HTR-8/SVneo (cell line): ENCODE measurements at places on chromosomes 2 and 18.
A peak's percentile ranks its signal among the peaks of the same experiment; 100 is the strongest.

GRCh38 chr2:219280651-219281050 is 1.5 kb downstream of the DNAJB2 start:
- no peak for DNase-seq

- DNase-seq, result no peak
These were observed 203.8 kb downstream of the PLCL1 start for GRCh38 chr2:198008230-198008629.

GRCh38 chr2:42754776-42755140 is 9.2 kb downstream of the OXER1 start:
- DNase-seq, result no peak

DNA sequence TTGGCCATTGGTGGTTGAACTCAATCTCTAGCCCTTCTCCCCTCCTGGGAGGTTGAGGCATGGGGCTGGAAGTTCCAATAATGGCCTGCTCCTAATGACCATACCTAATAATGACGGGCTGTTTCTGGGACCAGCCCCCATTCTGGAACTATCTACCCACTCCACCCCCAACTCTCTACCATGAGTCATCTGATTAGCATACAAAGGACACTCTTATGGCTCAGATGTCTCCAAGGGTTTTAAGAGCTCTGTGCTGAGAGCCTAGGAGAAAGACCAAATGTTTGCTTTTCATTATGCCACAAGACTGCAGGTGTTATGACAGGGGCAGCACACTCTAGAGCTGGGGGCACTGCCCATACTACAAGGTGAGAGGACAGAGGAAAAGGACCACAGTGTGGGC is 137.0 kb upstream of the NCKAP5 start:
- no peak for DNase-seq

- no peak for DNase-seq
These were observed 388.1 kb downstream of the PTPRM start for GRCh38 chr18:7955175-7955574.

- no peak for DNase-seq
These were observed 446.7 kb downstream of the SETBP1 start for GRCh38 chr18:45127405-45127804.

GRCh38 chr2:23404426-23404825 is 19.4 kb downstream of the KLHL29 start:
- peak; percentile 75 for DNase-seq

GRCh38 chr2:28325173-28325566 is 67.5 kb upstream of the FOSL2 start:
- no peak for DNase-seq

GRCh38 chr18:28855989-28856388 is 679.1 kb upstream of the CDH2 start:
- DNase-seq, result no peak

- DNase-seq, result no peak
These were observed 1752.4 kb upstream of the CELF4 start for GRCh38 chr18:39318008-39318407.

GRCh38 chr2:160417745-160418397 is 75.7 kb downstream of the RBMS1 start:
- peak; percentile 59 for DNase-seq

DNA sequence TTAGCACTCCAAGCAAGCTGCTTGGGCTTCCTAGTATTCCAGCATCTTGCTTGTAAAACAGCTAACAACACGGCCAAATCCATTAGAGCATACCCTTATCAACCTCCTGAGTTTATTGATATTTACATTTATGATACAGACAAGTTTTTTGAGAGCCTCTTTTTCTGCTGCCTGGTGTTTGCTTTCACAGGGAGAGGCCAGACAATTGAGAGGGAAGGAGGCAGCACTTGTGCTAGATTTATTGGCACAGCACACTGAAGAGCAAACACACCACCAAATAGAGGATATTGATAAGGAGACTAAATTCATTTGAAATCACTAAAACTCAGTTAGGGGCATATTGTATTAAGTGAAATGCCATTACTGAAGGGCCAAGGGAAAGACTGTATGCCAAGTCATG is 1142.3 kb upstream of the FANCL start:
- no peak for DNase-seq

DNA sequence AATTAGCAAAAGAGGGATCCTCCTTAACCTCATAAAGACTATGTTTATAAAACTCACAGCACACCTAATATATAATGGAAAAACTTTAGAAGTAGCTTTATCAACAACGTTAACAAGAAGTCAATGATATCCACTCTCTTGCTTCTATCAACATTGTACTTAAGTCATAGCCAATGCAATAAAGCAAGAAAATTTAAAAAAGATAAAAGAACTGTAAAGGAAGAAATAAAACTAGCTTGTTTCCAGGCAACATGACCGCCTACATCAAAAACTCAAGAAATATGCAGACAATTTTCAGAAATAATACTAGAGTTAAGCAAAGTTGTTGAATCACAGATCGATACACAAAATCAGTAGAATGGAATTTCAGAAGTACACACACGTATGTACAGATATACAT is 375.5 kb upstream of the SPRED2 start:
- no peak for DNase-seq

DNA sequence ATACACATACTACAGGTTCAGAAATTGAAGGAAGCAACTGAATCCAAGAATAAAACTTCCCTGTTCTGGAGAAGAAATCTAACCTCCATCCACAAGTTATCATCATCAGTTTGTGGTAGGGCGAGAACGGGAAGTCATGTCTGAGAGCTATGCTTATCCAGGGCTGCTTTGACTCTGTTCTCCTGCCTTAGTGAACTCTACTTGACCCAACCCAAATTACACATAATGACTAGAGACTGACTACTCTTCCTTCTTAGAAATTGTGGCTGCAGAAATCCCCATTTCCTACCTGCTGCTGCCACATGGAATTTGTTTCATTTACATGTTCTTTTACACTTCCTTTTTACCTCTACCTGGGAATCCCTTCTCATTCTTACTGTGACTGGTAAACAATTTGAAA is 1102.6 kb upstream of the PIK3C3 start:
- no peak for DNase-seq

DNA sequence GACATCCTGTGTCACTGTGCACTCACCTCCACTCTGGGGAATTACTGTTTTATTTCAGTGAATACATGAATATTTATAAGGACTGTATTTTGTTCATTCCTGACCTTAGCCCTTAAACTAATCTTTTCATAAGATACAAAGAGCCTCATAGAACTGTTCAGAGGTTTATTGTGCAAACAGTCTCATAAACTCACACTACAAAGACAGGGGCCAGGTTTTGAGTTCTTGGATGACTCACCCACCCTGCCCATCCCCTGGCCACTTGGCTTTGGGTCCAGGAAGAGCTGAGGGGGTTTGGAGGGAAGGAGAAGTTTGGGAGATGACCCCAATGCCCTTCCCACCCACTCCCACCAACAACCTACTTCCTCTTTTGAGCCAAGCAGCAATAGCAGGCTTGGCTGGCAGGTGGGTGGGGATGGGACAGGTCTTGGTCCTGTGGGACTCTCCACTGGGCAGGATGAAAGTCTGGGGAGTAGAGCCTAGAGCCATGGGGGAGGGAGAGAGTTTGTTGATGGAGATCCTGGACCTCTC is 43.1 kb upstream of the IL1R2 start:
- no peak for DNase-seq

GRCh38 chr2:4258563-4258962 is 555.2 kb downstream of the DCDC2C start:
- DNase-seq, result no peak

DNA sequence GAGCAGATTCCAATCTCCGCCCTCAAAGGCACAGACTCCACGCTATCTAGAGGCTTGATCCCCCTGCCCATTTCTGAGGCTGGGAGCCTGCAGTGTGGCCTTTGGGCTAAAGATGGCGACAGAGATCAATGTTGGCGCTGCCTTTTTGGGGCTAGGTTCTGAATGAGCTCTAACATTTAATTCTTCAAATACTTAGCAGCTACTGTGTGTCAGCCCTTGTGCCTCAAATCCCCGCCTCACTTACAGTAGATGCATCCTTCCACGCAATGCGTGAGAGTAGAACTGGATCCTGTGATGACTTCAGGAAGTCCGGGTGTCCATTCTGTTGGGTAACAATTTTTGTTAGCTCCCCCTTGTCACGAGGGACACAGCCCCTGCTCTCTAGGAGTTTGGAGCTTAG is 12.4 kb downstream of the IL1F10 start:
- peak; percentile 41 for DNase-seq

DNA sequence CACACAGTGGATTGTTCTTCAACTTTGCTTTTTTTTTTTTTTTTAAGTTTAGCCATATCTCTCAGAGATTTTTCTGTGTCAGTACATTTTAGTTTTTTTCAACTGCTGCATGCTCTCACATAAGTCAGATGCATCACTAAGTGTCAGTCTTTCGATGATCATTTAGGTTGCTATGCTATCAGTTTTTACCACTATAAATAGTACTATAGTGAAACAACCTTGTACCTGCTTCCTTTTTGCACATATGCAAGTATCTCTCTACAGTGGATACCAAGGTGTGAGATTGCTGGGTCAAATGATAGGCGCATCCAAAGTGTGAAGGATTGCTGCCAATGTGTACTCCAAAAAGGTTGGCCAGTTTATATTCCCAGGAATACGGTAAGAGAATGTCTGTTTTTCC is 33.5 kb upstream of the MAP4K3 start:
- DNase-seq, result no peak

GRCh38 chr18:11891737-11892136 is 16.4 kb downstream of the MPPE1 start:
- no peak for DNase-seq

DNA sequence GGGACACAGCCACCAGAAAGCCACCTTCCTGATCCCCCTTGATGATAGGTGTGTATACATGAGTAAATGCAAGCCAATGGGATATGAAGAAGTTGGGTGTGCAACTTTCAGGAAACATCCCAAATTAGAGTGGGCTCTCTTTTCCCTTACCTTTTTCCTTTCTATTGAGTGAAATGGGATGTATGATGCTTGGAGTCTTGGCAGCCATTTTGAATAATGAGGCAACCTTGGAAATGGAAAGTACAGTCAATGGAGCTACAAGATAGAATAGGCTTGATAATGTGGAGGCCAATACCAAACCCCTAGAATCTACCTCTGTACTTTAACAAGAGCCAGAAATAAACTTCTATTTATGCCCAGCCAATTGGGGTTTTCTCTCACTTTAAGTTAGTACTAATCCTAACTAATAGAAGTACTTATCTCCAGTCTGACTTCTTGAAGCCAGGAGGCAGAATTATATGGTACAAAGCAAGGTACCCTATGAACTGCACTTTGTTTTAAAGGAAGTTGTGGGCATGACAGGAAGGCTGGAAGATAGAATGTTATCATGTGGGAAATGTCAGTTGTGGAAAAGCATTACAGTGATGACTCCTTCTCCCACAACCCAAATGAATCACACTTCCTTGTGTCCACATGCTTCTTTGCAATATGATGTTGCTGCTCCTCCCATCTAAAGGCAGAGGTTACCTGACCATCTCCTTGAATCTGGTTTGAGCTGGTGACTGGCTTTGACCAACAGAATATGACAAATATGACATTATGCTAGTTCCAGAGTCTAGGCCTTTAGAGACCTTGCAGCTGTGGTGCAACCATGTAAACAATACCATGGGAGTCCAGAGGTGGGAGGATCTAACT is 12.9 kb upstream of the NABP1 start:
- no peak for DNase-seq

GRCh38 chr18:47174545-47175116 is 1.5 kb downstream of the IER3IP1 start:
- DNase-seq, result no peak

DNA sequence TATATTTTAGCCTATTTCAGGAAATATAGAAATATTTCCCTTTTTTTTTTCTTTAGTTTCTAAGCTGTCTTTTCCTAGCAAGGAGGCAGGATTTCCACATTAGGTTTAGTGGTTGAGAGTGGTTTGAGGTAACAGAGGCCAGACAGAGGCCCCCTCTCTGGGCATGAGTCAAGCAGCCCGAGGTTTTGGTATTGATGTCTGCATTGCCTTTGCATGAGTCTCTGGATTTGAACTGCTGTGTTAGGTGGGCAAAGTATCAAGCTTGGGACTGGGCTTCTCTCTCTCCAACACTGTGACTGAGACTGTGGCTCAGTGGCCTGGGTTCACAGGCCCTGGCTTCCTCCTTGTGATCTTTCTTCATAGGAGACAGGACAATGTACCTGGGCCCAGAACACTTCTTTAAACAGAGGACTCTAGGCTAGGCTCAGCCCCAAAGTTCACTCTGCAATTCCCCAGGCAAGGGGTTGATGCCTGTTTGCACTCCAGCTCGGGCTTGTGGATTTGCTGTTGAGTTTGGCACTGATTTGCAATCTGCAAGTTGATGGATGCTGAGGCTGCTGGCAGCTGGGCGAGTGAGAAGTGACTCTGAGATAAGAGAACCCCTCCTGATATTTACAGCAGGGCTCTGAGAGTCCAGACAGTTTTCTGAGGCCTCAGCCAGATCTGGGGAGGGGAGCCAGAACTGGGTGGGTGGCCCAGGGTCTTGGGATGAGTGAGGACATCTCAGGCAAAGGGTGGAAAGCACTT is 271.2 kb downstream of the EN1 start:
- no peak for DNase-seq

GRCh38 chr2:75698918-75699317 is 11.8 kb downstream of the GCFC2 start:
- DNase-seq, result no peak

DNA sequence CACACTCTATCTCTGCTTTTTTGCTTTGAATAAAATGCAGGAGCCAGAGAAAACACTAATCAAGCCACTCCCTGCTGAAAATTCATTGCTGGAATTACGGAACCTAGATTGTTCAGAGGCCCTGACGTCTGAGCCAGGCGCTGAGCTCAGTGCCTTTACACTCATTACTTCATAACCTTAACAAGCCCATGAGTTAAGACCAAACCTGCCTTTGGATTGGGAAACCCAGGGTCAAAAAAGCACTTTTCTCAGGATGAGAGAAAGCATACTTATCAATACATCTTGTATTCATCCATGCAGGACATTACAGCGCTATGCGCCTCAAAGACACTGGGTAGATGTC is 762 bp downstream of the INO80C start:
- DNase-seq, result no peak

- no peak for DNase-seq
These were observed 60.9 kb upstream of the TFCP2L1 start for GRCh38 chr2:121345887-121346286.

- no peak for DNase-seq
These were observed 18.9 kb downstream of the AOX1 start for GRCh38 chr2:200604571-200605255.

DNA sequence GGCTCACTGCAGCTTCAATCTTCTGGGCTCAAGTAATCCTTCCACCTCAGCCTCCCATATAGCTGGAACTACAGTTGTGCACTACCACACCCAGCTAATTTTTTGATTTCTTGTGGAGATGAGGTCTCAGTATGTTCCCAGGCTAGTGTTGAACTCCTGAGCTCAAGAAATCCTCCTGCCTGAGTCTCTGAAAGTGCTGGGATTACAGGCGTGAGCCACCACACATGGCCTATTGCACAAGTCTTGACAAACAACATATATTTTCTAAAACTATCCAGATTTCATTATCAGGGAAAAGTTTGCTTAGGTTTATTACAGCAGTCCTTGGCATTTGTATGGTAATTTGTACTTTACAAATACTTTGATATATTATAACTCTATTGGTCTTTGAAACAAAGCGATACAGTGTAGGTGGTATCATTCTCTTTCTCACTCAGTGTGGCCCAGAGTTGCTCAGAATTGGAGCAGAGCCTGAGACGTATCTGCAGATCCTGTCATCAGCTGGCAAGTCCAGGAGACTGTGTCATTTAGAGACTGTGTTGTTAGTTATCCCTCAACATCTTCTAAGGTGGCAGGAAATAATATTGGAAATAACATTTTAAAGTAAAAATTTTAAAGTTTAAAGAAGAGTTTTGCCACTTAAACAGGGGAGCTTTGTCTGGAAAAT is 41.4 kb downstream of the PDK1 start:
- DNase-seq, result no peak

- no peak for DNase-seq
These were observed 27.0 kb downstream of the IRS1 start for GRCh38 chr2:226772389-226773179.

- DNase-seq, result no peak
These were observed 5.0 kb upstream of the NTSR2 start for GRCh38 chr2:11674983-11675382.
